ENCODE measurements at places on chromosomes 12 and 14.
A peak's percentile ranks its signal among the peaks of the same experiment; 100 is the strongest.

DNA sequence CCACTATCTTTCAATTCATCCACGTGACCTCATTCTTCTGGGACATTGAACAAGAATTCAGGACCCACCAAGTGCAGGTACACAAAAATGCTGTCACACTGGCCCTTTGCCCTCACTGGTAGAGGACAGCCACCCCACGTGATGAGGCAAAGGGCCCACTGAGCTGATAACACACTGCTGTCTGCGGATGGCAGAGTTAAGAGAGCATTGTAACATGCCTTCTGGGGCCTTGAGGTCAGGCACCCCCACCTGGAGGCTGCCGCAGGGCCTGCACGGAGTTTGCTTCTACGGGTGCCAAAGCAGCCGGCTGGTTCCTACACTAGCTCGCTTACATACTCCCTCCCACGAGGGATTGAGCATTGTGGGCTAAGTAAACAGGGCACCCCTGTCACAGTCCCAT is 101.0 kb downstream of the LRIG3 start:
- DNase-seq = no peak

DNA sequence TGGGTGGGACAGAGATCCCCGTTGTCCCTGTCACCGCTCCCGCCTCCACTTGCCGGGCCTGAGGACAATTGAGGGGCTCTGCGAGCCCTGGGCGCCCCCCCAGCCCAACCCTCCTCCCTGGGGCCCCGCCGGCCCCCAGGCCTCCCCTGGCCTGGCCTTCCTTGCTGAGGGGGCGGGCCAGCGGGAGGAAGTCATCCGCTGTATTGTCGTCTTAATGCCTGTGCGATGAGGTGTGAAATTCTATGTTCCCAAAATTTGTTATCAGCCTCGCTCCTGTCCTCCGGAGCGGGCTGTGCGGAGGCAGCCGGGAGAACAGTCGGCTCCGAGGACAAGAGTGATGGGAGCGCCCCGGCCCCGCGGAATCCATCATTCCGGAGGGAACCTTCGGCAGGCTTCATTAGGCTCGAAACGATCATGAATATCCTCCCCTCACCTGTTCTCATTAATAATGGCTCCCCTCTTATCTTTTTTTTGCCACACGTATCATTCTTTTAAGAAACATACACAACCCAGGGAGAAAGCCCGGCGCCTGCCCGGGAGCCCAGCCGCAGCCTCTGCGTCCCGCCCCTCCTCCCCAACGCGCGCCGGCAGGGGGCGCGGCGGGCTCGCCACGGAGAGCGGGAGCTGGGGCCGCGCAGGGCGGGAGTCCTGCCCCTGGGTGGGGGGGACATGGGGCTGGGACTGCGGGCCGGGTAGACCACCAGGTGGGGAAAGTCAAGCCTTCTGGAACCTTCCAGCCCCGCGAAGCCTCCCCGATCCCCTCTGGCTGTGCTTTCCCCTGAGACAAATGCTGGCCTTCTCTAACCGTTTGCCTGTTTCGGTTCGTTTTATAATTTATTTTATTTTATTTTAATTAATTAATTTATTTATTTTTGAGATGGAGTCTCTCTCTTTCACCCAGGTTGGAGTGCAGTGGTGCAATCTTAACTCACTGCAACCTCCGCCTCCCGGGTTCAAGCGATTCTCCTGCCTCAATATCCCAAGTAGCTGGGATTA is 17.1 kb upstream of the DLK1 start:
- no peak for DNase-seq

- DNase-seq = no peak
Observed at GRCh38 chr14:85358136-85358785, 171.7 kb upstream of the FLRT2 start.

DNA sequence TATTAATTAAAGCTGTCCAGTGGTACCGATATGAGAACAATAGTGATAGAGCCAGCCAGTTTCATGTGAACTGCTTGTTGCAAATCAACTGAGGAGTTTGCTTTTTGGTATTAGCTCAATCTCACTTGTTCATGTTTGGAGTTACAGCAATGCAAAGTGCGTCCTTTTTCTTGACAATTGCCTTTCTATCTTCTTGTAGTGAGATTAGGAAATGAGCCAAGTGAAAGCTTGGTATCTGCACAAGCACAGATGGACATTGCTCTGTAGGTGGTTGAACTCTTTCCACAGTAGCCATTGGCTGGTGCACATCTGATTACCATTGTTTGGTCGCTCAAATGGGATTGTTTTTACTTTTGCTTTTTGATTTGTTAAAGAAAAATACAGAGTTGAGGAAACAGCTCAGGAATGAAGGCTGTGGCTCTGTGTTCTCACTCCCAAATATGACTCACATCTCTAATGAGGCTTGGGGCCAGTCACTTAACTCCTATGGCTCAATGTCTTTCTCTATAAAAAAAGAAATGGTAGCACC is 241.4 kb downstream of the BMP4 start:
- DNase-seq = no peak

DNA sequence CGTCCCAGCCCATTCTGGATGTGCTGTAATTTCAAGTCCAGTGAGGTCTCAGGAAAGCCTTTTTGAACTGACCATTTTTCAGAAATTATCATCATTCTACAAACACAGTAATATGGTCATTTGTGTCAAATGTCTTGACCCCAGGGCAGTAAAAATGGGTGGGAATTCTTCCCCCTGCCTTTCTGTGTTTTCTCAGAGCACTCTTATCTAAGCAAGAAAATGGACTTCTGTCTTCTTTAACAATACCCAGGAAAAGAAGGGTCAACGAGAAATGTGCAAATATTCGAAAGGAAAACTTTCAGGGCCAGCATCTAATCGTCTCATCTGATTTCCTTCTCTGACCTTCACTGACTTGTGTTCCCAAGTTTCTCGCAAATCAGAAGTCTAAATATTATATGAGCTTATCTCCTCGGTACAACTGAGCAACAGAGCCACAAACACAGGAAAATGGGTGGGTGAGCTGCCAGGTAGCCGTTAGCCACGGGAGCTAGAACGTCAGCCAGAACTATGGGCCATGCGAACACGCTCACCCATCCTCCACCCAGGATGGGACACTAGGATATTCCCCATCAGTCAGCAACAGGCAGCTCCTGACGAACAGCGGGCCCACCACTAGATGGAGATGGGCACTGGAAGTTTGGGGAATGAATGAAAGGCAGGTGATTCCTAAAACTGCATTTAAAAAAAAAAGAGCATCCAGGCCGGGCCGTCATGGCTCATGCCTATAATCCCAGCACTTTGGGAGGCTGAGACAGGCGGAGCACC is 57.1 kb downstream of the VWF start:
- DNase-seq = no peak

DNA sequence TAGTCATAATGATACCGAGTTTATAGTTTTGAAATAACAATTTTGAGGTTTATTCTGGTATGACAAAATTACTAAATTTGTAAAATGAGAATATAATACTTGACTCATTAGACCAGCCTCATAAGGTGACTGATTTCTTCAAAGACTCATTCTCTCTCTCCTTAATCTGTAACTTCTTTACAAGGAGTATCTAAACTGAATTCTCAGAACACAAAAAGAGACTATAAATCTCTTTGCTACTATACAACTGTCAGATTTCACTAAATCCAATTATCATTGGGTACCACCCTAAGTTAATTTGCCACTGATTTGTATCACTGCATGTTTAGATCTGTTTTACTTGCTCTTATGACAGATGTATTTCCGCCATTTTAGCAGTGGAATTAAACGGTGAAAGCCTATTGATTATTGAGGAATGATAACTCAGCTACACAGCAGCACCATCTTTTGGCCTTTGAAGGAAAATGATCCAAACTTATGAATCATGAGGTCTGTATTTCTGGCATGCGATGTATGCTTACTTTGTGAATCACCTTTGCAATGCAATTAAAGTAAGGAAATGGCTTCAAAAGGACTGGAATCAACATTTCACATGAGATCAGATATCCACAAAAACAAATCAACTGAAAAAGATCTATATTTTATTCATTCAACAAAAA is 161.2 kb downstream of the RERGL start:
- DNase-seq = no peak

DNA sequence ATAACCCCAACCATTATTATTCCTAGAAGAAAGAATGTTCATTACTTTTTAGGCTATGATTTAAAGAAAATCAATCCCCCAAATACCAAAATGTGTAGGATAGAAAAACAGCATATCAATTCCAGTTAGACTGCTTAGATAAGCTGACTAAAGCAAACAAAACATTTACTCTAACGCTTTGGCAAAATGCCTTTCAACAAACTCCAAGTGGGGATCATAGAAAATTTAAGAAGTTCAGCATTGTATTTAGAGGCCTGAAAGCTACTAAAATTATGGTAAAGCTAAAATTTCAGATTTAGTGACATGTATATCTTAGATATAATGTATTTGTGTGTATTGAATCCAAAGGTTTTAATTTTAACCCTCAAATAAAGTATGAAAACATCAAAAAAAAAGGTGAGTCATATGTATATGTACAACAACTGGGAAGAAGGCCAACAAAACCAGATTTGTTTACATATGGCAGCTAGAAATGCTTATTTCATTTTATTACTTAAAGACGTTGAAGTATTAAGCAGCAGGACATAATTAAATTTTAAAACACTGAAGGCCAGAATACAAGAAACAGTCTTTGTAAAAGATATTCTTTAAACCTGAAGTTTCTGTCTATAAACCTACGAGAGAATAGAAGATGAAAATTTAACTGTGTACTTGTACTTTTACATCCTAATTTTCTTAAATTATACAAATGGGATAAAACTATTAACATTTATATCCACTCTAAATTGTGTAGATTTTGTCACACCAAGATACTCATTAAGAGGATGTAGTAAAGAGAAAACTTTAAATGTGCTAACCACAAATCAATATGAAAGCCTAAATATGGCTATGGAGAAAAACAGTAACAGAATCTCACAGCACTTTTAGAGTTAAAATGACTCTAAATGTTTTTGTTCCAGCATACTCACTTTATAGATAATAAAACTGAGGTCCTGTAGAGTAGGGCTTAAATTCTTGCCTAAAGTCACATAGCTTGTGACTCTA is 71.4 kb downstream of the SLC41A2 start:
- no peak for DNase-seq

DNA sequence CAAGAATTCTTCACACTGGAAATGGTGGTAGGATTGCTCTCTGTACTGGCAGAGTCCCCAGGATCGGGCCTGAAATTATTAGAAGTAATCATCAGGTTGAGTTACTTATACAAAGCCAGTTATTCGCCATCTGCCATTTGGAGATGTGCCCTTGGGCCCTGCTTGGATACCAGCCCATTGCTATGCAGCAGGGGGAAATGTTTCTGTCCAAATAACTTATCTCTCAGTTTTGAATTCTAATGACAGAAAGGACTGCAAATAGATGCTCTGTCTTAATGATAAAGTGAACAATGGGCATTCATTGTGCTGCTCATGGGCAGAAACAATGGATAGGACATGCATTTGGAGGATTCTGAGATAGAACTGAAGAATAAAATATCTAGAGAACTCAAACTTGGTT is 139.1 kb upstream of the PELI2 start:
- no peak for DNase-seq

DNA sequence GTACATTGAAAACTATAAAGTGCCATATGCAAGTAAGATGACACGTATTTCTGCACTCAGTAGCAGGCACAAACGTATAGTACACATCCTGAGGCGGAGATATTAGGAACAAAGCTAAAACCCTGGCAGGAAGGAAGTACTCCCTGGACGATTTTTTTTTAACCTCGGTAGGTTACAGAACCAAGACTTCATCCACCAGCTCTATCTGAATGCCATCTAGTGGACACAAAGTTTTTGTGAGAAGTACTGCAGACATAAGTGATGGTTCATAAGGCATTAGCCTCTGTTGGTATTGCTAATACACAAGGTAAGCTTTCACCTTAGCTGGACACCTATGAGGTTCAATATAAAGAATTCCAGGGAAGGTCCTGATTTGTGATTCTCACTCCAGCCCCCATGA is 83.0 kb upstream of the CCDC196 start:
- peak; percentile 13 for DNase-seq

GRCh38 chr12:53053218-53054111 is 3.6 kb downstream of the TNS2 start:
- DNase-seq = peak; percentile 73

GRCh38 chr12:11723993-11724392 is 74.5 kb downstream of the ETV6 start:
- DNase-seq = no peak

GRCh38 chr14:59295951-59296350 is 107.5 kb downstream of the DAAM1 start:
- no peak for DNase-seq

- DNase-seq = no peak
Observed at GRCh38 chr12:7021956-7022355, 3.7 kb upstream of the LPCAT3 start.

GRCh38 chr14:72925815-72926291 is 411 bp upstream of the DCAF4 start:
- no peak for DNase-seq

DNA sequence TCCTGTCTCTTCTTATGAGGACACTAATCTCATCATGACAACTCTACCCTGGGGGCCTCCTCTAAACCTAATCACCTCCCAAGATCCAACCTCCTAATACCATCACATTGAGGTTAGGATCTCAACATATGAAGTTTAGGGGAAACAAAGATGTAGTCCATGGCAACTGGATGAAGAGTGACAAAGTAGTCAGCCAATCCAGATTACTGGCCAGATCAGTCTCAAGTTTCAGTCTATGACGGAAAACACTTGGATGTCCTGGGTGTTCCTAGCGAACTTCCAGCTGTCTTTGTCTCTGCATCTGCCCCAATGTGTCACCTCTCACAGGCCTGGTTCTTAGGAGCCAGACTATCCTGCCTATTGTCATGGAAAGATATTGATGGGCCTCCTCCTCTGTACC is 630.8 kb downstream of the AACS start:
- DNase-seq = no peak

GRCh38 chr12:108315486-108316105 is 23.5 kb downstream of the CMKLR1 start:
- no peak for DNase-seq

DNA sequence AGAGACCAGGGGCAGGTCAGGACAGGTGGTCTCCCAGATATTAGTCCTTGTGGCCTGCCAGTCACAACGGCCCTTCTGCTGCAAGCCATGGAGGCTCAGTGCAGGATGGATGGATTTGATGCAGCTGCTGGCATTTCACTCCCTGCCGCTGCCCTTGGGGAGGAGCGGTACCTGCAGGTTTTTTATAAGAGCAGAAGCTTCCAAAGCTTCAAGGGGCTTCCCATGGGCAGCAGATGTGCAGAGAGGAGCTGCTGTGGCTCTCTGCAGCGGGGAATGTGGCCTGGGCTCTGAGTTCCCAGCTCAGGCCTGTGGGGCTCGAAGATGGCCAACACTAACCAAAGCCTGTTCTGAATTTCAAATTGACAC is 379.3 kb downstream of the DPF3 start:
- no peak for DNase-seq

Measured in CD4-positive, alpha-beta T cell treated with Interleukin-21 for 1 hour (primary cell).